ENCODE measurements at places on chromosomes 13 and 19.

GRCh38 chr13:33884531-33885220 is 66.7 kb downstream of the RFC3 start:
- no peak for DNase-seq

GRCh38 chr13:51371768-51372399 is 32.4 kb downstream of the SERPINE3 start:
- DNase-seq: no peak

- DNase-seq: no peak
These were observed 154.9 kb upstream of the KLF12 start for GRCh38 chr13:74289107-74289506.

DNA sequence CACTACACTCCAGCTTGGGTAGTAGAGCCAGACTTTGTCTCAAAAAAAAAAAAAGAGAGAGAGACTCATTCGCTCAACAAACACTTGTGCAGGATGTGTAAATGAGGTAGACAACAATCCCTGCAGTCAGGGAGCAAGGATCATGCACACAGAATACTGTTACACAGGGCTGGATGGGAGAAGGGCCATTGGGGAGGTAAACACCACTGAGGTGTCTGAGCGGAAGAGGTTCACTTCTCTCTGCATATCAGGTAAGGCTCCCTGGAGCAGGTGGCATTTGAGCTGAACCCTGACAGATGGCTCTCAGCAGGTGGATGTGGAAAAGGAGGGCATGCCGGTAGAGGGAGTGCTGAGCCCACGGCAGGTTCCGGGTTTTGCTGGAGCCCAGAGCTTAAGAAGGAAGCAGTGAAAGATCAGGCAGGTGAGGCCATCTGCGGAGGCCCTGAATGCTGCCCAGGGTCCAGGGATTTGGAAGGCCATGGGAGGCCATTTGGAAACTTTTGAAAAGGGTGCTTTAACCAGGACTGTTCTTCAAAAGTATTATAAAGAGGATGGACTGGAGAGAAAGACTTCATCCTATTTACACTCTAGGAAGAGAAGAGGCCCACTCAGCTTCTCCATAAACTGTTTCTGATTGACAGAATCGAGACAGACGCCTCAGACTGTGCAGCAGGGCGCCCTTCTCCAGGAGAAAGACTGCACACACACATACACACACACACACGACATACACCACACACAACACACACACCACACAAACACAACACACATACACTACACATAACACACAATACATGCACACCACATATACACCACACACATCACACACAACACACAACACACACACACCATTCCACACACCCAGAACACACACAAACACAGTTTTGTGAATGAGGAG is 199.4 kb downstream of the USP12 start:
- peak; percentile 26 for DNase-seq

DNA sequence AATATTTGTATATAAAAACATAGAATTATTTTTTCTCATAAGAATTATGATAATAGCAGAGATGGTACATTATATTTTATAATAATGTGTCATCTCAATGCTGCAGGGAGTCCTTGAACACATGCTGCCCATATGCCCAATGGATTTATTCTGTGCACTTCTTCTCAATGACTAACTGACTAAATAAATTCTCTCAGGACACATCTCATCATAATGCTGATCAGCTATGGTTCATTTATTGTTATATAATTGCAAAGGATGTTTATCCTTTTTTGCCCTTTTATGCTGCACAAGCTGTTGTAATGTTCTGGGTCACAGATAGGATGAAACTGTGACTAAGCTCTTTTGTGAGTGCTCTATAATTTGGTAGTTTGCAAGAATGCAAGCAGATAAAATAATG is 1273.3 kb upstream of the ATXN8OS start:
- no peak for DNase-seq

DNA sequence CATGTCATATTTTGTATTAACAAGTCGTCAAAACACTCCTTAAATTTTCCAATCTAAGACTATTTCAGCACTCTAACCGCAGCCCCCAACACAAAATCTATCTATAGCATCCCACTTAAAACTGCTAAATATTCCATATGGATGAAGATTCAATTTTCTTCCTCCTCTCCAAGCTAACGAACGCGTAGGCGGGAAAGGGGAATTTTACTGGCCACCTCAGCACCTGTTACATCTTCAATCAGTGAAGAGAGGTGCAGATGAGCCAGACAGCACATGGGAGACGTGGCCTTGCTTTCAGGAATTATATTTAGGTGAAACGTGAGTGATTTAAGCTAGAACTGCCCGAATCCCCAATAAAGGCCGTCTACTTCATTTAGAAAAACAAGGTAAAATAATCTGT is 1.1 kb downstream of the RBM26 start:
- DNase-seq: no peak

DNA sequence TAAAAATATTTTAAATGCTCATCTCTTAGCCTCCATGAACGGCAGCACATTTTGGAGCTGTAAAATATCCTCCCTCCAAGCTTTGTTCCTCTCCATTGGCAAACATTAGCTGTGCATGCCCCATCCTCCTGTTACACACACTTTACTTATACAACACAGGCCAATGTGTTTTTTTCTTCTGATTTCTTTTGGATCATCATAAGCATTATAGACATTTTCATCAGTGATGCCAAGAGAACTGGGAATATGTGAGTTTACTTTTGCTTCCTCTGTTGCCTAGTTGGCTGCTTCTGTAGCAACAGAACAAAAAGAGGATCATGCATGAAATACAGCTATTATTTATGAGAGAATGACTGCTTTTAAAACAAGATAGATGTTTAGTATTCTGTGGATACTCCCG is 142.6 kb downstream of the PCDH9 start:
- DNase-seq: no peak

GRCh38 chr19:46722004-46722380 is 5.1 kb upstream of the PRKD2 start:
- no peak for DNase-seq

GRCh38 chr13:51793570-51794271 is 10.2 kb downstream of the DHRS12 start:
- DNase-seq: no peak

DNA sequence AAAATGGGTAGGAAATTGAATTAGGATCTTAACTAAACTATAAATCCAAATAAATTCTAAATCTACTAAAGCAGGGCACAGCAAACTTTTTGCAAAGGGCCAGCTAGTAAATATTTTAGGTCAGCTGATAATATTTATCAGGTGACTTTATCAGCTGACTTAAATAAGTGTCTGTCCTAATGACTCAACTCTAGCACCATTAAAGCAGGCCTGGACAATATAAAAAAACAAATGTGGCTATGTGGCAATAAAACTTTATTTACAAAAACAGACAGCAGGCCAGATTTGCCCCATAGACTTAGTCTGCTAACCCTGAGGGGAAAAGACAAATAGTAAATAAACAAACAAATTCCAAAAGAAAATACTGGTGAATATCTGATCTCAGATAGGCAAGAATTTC is 27.7 kb upstream of the DOCK9 start:
- no peak for DNase-seq

DNA sequence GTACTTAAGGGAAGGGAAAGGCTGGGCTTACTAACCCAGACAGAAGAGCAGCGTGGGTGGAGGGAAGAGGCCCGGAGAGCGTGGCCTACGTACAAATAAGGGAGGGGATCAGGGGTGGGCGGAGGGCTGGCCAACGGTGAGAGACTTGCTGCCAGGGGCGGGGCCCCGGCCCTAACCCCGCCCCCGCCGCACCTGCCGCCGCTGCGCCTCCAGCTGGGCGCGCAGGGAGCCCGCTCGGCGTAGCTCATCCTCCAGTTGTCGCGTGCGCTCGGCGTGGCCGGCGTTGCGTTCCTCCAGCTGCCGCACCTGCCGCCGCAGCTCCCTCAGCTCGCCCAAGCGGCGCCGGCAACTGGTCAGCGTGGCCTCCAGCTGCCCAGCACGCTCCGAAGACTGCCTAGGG is 5.7 kb downstream of the HOOK2 start:
- no peak for DNase-seq

DNA sequence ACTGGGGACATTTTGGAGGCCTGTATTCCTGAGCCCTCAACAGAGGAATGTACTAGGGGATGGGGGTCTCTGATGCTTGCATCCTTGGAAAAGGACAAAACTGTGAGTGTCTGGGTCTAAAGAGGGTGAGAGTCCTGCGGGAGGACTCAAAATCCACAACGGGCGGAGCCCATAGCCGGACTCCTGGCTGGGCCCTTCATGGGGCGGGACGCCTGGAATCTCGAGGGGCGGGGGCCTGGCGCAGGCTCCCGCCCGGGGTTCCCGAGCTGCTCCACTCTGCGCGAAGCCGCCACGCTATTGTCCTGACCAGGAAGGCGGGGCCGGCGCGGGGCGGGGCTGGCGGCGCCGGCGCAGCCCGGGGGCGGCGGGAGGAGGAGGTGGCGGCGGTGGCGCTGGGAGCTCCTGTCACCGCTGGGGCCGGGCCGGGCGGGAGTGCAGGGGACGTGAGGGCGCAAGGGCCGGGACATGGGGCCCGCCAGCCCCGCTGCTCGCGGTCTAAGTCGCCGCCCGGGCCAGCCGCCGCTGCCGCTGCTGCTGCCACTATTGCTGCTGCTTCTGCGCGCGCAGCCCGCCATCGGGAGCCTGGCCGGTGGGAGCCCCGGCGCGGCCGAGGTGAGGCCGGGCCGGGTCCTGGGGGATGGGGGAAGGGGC is at the start of gene APLP1:
Gene APLP1 (plus strand): TSS at position 403 of the 651 bp plus-strand sequence. CDS start 63 bp downstream, at position 466.
- DNase-seq: no peak

- DNase-seq: no peak
These were observed 638 bp downstream of the USPL1 start for GRCh38 chr13:30618186-30618929.

- DNase-seq: no peak
These were observed 809 bp downstream of the MYO1F start for GRCh38 chr19:8576273-8576993.

DNA sequence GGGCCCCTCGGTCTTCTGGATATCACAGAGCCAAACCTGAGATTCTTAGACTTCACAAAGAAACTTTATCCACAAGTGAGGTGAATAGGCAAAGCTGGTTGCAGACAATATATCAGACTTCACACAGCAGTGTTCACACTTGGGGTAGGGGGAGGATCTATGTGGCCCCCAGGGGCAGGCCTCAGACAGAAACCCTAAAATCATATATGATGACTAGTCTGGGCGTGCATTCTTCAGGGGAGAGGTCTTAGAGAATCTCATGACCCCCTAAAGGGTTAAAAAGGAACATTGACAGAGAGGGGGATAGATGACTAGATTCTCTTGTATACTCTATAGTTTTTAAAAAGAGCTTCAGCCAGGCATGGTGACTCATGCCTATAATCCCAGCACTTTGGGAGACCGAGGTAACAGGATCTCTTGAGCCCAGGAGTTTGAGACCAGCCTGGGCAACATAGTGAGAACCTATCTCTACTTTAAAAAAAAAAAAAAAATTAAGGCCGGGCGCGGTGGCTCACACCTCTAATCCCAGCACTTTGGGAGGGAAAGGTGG is 2.8 kb downstream of the TYROBP start:
- DNase-seq: no peak

GRCh38 chr13:47258384-47258783 is 361.5 kb upstream of the HTR2A start:
- no peak for DNase-seq

- DNase-seq: no peak
These were observed 14.7 kb downstream of the UBAC2 start for GRCh38 chr13:99215184-99215830.
